ENCODE measurements at places on chromosomes 7 and 10.

DNA sequence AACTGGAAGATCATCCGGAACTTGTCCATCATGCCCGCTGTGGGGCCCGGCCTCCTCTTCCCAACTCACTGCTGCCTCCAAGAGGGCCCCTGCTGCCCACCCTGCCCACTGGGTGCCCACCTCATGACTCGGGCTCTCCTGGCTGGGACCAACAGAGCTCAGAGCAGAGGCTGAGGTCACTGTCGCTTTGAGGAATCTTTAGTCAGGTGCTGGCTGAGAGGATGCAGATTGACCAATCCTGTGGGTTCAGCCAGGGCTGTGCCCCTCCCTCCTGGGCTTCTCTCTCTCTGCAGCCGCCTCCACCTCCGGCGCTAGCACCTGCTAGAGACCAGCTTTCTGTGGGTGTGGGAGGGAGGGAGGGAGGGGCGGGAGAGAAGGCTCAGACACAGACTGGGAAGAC lies at the start of gene CALHM1:
Gene CALHM1, minus strand, starts transcription at position 181 of the 400 bp plus-strand sequence. Its CDS starts 149 bp downstream, at position 32.
- DNase-seq: no peak

GRCh38 chr7:7563269-7563668 lies 3.4 kb upstream of the MIOS start:
- no peak for DNase-seq

- no peak for DNase-seq
These were observed 292.5 kb downstream of the GALNT17 start for GRCh38 chr7:71424166-71425035.

DNA sequence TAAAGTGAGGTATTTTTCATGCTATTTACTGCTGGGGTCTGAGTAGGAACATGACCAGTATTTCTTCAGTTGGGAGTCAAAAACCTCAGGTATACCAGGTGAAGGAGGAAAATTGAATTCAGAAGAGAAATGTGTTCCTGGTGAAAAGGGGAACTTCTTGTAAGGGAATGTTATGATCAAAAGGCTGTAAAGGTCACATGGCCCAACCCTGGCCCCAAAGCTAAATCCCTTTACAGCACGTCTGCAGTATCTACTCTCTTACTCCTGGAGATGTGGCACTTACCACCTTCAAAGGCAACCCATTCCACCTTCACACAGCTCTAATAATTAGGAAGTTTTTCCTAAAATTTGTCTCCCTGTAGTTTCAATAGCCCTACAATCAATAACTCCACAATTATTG lies 15.2 kb downstream of the PIK3AP1 start:
- DNase-seq: no peak

DNA sequence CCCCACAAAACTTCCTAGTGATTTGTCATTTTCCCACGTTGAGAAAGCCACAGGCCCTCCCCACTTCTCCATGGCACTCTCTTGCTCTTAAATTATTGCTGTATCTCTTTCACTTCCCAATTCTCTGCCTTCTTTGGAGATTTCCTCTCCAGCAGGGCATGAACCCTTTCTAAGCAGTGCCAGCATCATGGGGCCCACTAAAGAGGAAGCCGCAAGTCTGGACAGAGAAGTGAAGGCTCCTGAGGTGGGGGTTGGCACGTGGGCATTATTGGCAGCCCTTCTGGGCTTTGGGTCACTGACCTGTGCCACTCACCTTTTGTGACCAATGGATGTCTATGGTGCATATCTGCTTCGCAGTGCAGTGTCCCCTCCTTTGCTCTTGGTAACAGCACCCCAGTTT lies 97.7 kb upstream of the TCF7L2 start:
- DNase-seq: no peak

- DNase-seq: no peak
These were observed 414.7 kb downstream of the DGKB start for GRCh38 chr7:14487701-14488395.

- DNase-seq: no peak
These were observed 1019.6 kb upstream of the SORCS1 start for GRCh38 chr10:108184114-108184513.

GRCh38 chr7:114631249-114631822 lies 216.7 kb downstream of the FOXP2 start:
- DNase-seq: no peak

- DNase-seq: no peak
These were observed at the start of gene TRIL for GRCh38 chr7:28958235-28958979. TSS of gene TRIL (minus strand) at chr7:28958330. CDS start at chr7:28958046, 284 bp downstream.

DNA sequence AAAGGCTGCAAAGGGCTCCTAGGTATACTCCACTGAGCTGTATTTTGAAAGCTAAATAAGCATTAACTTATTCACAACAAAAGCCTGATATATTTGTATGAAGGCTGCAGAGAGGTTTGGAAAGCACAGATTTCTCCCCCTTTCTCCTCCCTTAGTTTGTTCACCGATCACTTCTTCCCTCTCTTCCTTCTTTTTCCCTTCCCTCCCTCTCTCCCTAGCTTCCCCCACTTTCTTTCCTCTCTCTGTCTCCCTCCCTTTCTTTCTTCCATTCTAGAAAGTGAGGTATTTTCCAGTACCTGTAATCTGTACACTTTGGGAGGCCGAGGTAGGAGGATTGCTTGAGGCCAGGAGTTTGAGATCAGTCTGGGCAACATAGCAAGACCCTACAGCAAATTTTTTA lies 62.1 kb downstream of the HHEX start:
- DNase-seq: no peak

DNA sequence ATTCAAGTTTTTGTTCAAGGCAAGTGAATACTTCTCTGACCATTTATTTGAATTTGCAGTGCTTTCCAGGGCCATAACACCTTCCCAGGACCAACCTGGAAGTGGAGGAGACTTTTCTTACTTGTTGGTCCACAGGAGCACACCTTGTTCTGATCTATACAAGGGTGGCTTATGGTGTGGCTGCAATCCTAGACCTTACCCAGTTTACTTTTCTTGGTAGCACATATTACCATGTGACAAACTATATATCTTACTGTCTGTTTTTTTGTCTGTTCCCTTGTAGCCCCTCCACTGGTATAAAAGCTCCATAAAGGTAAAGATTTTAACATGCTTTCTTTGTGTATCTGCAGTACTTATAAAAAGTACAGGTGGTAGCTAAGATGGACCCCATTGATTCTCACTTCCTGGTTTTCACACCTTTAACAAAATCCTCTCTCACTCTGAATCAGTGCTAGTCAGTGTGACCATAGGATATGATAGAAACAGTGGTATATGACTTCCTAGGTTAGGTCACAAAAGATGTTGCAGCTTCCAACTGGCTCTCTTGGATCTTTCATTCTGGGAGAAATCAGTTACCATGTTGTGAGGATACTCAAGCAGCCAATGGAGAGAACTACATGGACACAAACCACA lies 5.6 kb upstream of the ASB4 start:
- no peak for DNase-seq

GRCh38 chr10:49212783-49213182 lies 24.6 kb upstream of the TMEM273 start:
- DNase-seq: no peak

- DNase-seq: no peak
These were observed 494.7 kb upstream of the PFKP start for GRCh38 chr10:2572611-2573010.

GRCh38 chr7:105278973-105279687 lies 109.6 kb downstream of the SRPK2 start:
- no peak for DNase-seq

GRCh38 chr7:69744026-69744425 lies 145.8 kb downstream of the AUTS2 start:
- no peak for DNase-seq

DNA sequence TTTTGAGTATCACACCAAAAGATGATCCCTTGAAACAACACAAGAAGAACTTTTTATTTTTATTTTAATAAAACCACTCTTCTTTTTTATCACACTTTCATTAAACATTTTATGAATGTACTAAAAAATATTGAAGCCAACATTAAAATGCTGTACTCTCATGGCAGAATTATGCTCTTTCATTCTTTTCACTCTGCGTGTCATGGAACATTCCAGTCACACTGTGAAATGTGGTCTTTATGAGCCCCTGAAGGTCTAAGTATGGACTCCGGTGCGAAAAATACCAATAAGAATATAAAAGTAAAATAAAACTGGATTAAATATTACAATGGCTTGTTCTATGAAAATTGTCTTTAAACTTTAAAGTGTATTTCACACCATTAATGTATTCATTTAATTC lies 148.4 kb downstream of the TMEM26 start:
- DNase-seq: no peak

GRCh38 chr10:99548041-99548530 lies 15.3 kb downstream of the NKX2-3 start:
- no peak for DNase-seq

DNA sequence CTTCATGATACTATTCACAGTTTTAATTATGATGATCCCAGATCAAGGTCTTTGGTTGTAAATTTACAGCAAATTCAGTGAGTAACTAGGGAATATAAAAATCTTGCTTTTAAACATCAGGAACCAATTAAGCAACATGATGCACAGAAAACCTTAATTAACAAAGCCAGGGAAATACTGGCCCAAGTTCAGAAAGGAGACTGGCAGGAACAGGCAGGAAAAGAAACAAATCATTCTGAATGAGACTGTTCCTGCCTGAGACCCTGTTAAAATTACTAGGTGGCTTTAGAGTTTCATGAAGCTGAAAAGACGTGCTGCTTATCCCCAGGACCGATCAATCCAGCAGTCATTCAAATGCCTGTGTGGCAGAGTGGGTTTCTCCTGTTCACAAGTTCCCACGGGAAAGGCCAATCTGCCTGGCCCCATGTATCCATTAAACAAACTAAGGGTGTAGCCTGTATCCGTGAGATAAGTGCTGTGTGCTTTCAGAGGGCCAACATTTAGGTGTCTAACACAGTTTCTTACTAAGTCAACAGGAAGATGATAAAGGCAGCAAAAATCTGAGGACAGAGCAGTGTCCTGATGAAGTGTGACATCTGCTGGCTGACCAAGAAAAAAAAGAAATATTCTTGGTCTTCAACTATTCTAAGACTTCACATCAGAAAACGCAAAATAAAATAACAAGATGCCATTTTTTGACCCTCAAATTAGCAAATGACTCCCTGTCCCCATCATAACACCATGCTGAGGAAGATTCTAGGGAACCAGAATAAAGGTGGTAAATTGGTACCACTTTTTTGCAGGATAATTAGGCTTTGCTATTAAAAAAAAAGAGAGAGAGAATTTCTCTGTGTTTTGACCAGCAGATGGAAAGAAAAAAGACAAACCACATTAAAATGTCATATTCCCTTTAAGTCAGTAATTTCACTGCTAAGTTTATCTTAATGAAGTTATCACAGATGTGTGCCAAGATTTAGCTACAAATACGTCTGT lies 34.2 kb downstream of the PUS7 start:
- DNase-seq: no peak

- DNase-seq: no peak
These were observed 137.6 kb upstream of the SVIL start for GRCh38 chr10:29772403-29772802.

- no peak for DNase-seq
These were observed 209.6 kb upstream of the SH2B2 start for GRCh38 chr7:102077081-102077480.

- no peak for DNase-seq
These were observed 7.0 kb downstream of the ANKMY2 start for GRCh38 chr7:16638282-16639280.

DNA sequence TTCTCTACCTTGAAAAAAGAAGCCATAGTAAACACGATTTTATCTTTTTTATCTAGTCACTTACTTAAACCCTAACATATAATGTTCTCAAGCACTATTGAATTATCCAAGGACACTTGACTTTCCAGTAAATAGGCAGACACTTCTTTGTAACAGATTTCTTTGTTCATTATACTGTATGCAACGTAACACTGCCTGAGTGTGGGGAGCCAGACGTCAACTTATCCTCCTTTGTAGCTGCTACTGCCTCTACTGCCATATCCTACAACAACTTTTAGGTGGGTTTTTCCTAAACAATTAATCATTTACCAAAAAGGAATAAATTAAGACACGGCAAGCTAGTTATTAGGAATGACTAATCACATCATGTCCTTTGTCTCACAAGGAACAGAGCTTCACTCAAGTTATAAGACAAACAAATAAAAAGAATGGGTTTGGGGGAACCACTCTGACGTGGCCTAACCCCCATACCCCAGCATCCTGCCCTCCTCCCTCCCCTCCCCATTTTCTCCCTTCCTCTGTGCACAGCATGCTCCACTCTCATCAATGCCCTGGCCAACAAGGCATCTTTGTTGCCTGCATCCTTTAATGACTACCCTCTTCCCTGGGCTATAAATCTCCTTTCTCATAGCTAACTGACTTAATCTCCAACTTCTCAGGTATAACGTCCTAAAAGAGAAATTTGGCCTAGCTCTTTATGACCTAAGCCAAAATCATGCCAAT lies 43.3 kb downstream of the DOCK4 start:
- no peak for DNase-seq

DNA sequence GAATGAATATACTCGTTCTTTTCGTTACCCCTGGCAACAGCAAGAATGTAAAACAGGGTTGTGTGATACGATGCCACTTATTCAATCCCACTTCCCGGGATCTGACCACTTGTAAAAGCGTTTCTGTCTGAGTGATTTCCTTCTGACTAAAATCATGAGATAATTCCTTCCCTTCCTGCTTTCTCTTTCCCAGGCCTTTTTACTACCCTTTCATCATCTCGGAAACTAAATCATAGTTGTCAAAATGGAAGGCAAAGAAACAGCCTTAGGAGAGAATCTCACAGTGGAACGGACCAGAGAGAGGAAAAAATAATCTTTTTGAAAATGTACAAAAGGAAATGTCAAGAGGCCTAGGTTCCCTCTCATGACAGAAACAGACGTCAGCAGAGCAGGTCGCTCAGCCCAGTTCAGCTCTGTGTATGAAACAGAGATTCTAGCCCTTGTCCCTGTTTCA lies 29.8 kb downstream of the DIP2C start:
- DNase-seq: no peak

- no peak for DNase-seq
These were observed 1.9 kb upstream of the ASB15 start for GRCh38 chr7:123599766-123600165.

DNA sequence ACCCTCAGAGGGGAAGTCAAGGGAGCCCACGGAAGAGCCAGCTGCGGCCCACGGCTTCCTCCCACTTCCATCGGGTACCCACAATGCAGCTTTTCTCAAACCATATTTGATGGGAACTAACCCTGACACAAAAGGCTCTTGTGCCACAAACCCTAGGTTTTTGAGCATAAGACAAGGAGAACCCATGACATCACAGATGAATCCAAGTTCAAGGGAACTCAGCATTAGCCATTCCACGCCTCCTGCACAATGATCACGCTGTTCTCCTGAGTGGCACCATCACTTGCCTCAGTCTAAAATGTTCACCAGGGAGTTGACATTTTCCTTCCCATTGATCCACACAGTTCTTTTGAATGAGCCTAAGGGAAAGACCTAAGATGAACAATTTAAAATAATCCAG lies 70.4 kb downstream of the ITIH5 start:
- DNase-seq: no peak

GRCh38 chr7:96837593-96837992 lies 127.9 kb upstream of the SEM1 start:
- DNase-seq: peak; percentile 17
